Right atrium auricular region (tissue), 2 donors: ENCODE measurements at places on chromosomes 12 and 14.

DNA sequence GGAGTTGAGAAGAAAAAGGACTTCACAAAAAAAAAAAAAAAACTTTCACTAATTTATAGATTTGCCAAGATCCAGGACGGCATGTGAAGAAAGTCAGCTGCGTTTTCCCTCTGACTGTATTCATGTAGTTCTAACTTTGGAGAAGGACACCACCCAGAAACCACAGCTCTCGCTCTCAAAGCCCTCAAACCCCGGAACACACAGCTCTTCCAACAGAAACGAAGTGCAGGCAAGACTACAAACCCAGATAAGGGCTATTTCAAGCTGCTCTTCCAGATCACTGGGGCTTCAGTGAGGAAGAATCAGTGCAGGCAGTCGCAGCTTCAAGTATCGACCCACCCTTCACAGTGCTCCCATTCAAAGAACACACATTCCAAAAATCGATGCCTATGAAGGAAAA is 13.2 kb downstream of the KCNH5 start:
- no peaks in the 10 kb centered on the region for H3K4me1 ChIP-seq
- H3K4me3 ChIP-seq: no peak overlapping the region
- H3K27ac ChIP-seq: no peak overlapping the region
- H3K27me3 ChIP-seq: no peaks in the 10 kb centered on the region

DNA sequence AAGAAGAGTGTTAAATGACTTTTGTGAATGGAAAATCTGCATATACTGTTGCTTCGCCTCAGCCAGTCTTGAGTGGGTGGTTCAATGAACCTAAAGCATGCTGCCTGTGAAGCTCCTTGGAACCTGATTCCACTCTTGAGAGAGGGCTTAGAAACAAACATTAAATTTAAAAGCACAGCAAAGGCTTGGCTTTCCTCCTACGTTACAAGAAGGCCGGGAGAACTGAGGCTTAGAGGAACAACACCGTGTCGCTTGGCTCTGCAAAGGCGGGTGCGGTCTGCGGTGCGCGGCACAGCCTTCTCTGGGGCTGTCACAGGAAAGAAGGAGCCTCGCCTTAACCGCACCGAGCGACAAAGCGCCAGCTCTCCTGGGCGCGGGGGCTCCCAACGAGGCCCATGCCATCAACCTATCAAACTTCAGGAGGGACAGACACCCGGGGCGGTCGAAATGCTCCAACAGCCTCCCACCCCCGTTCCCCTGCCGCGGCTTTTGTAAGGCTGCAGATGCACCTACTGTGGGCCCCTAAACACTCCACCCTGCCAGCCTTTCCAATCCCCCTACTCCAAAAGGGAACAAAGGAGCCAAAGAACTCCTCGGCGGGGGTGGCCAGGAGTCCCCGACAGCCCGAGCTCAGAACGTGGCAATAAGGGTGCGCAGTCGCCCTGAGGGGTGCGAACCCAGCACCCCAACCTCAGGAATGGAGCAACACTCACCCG is 729 bp downstream of the OSBPL8 start:
- H3K4me3 ChIP-seq: peak overlapping the region; percentile 93
- no peaks in the 10 kb centered on the region for H3K36me3 ChIP-seq
- no peaks in the 10 kb centered on the region for H3K27me3 ChIP-seq
- peak; percentile 64 for DNase-seq
- peak overlapping the region; percentile 97 for H3K27ac ChIP-seq

GRCh38 chr14:82766996-82767395 is 1233.3 kb upstream of the SEL1L start:
- H3K27me3 ChIP-seq: no peaks in the 10 kb centered on the region
- no peak overlapping the region for H3K4me3 ChIP-seq
- H3K36me3 ChIP-seq: no peaks in the 10 kb centered on the region
- no peaks in the 10 kb centered on the region for H3K4me1 ChIP-seq

GRCh38 chr12:96155781-96156180 is 38.4 kb upstream of the ELK3 start:
- no peaks in the 10 kb centered on the region for H3K36me3 ChIP-seq
- no peaks in the 10 kb centered on the region for H3K4me1 ChIP-seq
- no peak overlapping the region for H3K27ac ChIP-seq
- no peak overlapping the region for H3K4me3 ChIP-seq

GRCh38 chr14:95320955-95321600 is 1.4 kb upstream of the CLMN start:
- peaks cover 16% of the 10 kb centered on the region for H3K4me1 ChIP-seq
- no peaks in the 10 kb centered on the region for H3K27me3 ChIP-seq
- no peaks in the 10 kb centered on the region for H3K36me3 ChIP-seq
- H3K27ac ChIP-seq: peak overlapping the region; percentile 68
- H3K4me3 ChIP-seq: no peak overlapping the region

GRCh38 chr14:49767571-49768300 is at the start of gene KLHDC2:
KLHDC2 (plus strand) TSS chr14:49768153; CDS start chr14:49768469, 316 bp downstream.
- DNase-seq: peak; percentile 86
- H3K4me3 ChIP-seq: peak within 1 kb of the TSS; percentile 94
- peak within 1 kb of the TSS; percentile 99 for H3K27ac ChIP-seq
- H3K27me3 ChIP-seq: no peaks in the 10 kb centered on the region
- H3K36me3 ChIP-seq: peaks cover 5% of the 10 kb centered on the region
- H3K4me1 ChIP-seq: peaks cover 29% of the 10 kb centered on the region

GRCh38 chr12:49439042-49439441 is 71.8 kb downstream of the SPATS2 start:
- no peak for DNase-seq
- H3K27me3 ChIP-seq: no peaks in the 10 kb centered on the region
- no peak overlapping the region for H3K27ac ChIP-seq
- no peak overlapping the region for H3K4me3 ChIP-seq
- H3K4me1 ChIP-seq: no peaks in the 10 kb centered on the region
- H3K36me3 ChIP-seq: no peaks in the 10 kb centered on the region

- H3K36me3 ChIP-seq: no peaks in the 10 kb centered on the region
- no peaks in the 10 kb centered on the region for H3K27me3 ChIP-seq
- no peak overlapping the region for H3K4me3 ChIP-seq
- no peak overlapping the region for H3K27ac ChIP-seq
- no peaks in the 10 kb centered on the region for H3K4me1 ChIP-seq
Observed at GRCh38 chr14:91723501-91723900, 8.4 kb downstream of the CATSPERB start.

GRCh38 chr14:103692871-103693270 is 22.4 kb downstream of the XRCC3 start:
- peaks cover 39% of the 10 kb centered on the region for H3K36me3 ChIP-seq
- peaks cover 43% of the 10 kb centered on the region for H3K4me1 ChIP-seq
- H3K27me3 ChIP-seq: no peaks in the 10 kb centered on the region

- H3K36me3 ChIP-seq: no peaks in the 10 kb centered on the region
- no peak overlapping the region for H3K27ac ChIP-seq
- no peaks in the 10 kb centered on the region for H3K4me1 ChIP-seq
Observed at GRCh38 chr12:104555648-104556047, 98.9 kb downstream of the CHST11 start.

DNA sequence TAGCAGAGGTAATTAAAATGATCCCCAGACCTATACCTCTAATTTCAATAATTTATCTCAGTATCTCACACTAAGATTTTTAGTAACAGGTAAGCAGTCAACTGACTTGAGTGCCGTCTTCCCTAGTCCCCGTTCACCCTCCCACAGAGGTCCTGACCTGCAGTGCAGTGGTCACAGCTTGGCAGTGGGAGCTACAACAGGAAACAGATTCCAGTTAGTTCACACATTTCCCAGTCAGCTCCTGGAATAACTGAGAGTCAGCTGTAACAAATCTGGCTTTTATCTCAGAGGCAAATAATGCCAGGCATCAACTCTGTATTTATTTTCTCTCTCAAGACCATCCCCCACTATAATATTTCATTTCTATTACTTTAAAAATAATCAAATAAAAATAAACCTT is 308.2 kb downstream of the ATP23 start:
- H3K27ac ChIP-seq: no peak overlapping the region
- no peaks in the 10 kb centered on the region for H3K36me3 ChIP-seq
- no peak overlapping the region for H3K4me3 ChIP-seq
- H3K4me1 ChIP-seq: peaks cover 3% of the 10 kb centered on the region
- DNase-seq: no peak

- H3K4me3 ChIP-seq: no peak overlapping the region
- H3K36me3 ChIP-seq: no peaks in the 10 kb centered on the region
- H3K27ac ChIP-seq: no peak overlapping the region
- H3K4me1 ChIP-seq: no peaks in the 10 kb centered on the region
Observed at GRCh38 chr12:72053604-72054003, 115.0 kb downstream of the TPH2 start.

- H3K27me3 ChIP-seq: no peaks in the 10 kb centered on the region
- no peak overlapping the region for H3K4me3 ChIP-seq
- DNase-seq: no peak
Observed at GRCh38 chr14:33792009-33792719, 158.7 kb downstream of the EGLN3 start.

DNA sequence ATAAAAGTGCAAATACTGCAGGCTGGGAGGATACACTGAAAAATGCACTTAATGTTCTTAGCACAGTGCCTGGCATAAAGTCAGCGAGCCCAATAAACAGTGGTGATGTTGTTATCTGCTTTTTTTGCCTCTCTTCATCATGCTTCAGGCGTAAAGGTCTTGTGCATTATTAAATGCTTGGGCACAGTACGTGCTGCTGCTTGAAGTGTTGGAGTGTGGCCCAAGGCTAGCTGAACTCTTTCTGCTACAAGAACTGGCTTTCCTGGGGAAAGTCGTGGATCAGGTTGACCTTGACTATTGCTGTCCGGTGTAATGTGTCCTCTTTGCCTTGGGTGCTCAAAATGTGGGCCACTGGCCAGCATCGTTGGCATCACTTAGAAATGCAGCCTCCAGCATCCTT is 43.0 kb downstream of the SMOC1 start:
- no peak overlapping the region for H3K27ac ChIP-seq
- DNase-seq: no peak
- H3K4me1 ChIP-seq: no peaks in the 10 kb centered on the region

- H3K27ac ChIP-seq: peak overlapping the region; percentile 74
- no peak overlapping the region for H3K4me3 ChIP-seq
- H3K4me1 ChIP-seq: no peaks in the 10 kb centered on the region
- no peaks in the 10 kb centered on the region for H3K27me3 ChIP-seq
- no peak for DNase-seq
Observed at GRCh38 chr14:89186856-89187376, 230.1 kb downstream of the FOXN3 start.

- no peaks in the 10 kb centered on the region for H3K27me3 ChIP-seq
- DNase-seq: peak; percentile 92
- peak within 1 kb of the TSS; percentile 60 for H3K27ac ChIP-seq
- no peaks in the 10 kb centered on the region for H3K36me3 ChIP-seq
- H3K4me3 ChIP-seq: peak within 1 kb of the TSS; percentile 38
Observed at GRCh38 chr12:75480469-75480949, at the start of gene GLIPR1. GLIPR1 (plus strand) TSS chr12:75480755; CDS start chr12:75480881, 126 bp downstream.

DNA sequence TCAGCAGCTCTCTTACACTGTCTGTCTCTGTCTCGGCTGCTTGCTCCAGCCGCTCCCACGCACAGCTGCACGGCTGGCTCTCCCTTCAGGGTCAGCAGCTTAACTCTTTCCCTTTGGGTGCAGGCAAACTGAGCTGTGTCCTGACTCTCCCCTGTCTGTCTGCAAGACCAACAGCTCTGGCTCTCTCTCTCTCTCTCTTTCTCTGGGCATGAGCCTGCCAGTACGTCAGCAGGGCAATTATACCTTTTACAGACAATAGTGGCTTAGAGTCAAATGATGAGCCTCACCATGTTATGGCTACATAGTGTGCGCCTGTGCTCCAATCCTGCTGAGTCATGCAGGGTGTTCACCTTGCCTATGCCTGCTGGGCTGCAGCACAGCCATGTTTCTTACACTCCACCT is 120.5 kb upstream of the DDHD1 start:
- no peak overlapping the region for H3K4me3 ChIP-seq
- H3K4me1 ChIP-seq: peaks cover 4% of the 10 kb centered on the region
- H3K27me3 ChIP-seq: no peaks in the 10 kb centered on the region
- no peak overlapping the region for H3K27ac ChIP-seq

DNA sequence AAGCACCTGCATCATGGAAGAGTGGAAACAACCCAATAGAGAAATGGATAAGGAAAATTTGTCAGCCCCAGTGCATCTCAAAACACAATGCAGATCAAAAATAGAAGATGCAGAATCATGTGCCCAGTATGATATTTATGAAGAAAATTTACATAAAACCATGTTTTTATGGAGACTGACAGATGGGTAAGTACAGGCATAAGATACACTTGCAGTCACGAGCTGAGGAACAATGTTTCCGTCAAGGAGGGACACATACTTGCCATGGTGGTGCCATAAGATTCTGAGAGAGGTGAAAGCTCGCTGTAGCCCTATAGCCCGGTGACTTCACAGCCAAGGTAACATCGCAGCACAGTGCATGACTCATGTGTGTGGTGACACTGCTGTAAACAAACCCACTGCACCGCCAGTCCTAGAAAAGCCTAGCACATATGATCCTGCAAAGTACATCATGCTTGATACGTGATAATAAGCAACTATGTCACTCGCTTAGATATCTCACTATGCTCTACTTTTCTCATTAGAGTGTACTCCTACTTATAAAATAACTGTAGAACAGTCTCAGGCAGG is 112.6 kb downstream of the RIMBP2 start:
- no peak overlapping the region for H3K27ac ChIP-seq
- no peak overlapping the region for H3K4me3 ChIP-seq
- H3K36me3 ChIP-seq: no peaks in the 10 kb centered on the region
- no peaks in the 10 kb centered on the region for H3K4me1 ChIP-seq
- no peaks in the 10 kb centered on the region for H3K27me3 ChIP-seq

DNA sequence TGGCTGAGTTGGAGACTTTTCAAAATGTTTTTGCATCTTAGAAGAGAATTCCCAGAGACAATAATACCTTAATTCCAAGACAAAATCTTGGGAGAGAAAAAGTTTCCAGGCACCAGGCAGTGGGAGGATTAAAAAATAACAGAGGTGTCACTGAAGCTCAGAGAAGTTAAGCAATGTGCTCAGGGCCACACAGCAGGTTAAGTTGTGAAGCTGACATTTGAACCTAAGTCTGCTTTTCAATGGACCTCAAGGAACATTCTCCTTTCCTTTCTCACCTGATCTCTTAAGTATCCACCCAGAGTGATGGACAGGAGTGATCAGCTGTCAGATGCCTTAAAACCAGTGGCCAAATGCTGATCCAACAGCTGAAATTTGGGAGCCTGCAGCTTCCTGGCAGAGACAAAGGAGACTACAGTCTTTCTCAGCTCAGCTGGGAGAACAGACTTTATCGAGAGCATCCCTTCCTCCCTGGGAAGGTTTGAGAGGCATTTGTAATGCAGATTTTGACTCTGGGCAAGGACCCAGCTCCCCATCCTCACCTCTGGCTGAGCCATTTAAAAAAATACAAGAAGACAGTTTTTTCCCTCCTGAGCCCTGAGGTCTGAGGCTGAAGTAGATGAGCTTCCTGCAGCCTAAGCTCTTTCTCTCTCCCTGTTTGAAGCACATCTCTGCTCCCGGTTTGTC is 174.9 kb upstream of the RPH3A start:
- H3K36me3 ChIP-seq: no peaks in the 10 kb centered on the region
- H3K4me3 ChIP-seq: no peak overlapping the region
- H3K27me3 ChIP-seq: no peaks in the 10 kb centered on the region
- no peak for DNase-seq
- no peak overlapping the region for H3K27ac ChIP-seq
- H3K4me1 ChIP-seq: no peaks in the 10 kb centered on the region

DNA sequence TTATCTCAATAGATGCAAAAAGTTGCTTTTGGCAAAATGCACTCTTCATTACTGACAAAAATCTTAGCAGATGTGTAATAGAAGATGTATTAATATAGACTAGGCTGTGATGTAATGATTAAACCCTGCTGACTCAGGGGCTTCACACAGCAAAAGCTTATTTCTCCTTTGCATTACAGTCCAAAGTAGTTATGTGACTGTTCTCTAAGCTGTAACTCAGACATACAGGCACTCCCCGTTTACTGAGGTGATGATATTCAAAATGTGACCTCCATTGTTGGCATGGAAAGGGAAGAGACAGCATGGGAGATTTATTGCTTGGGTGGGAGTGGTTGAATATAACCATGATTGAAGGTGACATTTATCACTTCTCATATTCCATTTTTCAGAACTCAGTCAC is 331.5 kb downstream of the SNAPC1 start:
- H3K27ac ChIP-seq: no peak overlapping the region
- H3K27me3 ChIP-seq: no peaks in the 10 kb centered on the region
- no peaks in the 10 kb centered on the region for H3K36me3 ChIP-seq
- H3K4me3 ChIP-seq: no peak overlapping the region
